ENCODE measurements at places on chromosomes 2 and 18.

- no peak for DNase-seq
These were observed 428 bp downstream of the TCF4 start for GRCh38 chr18:55587418-55588110.

GRCh38 chr2:49255409-49255971 is 101.2 kb upstream of the FSHR start:
- no peak for DNase-seq

GRCh38 chr2:218366621-218367414 is 10.2 kb downstream of the CATIP start:
- no peak for DNase-seq

- DNase-seq: no peak
These were observed 1.1 kb downstream of the MAP2 start for GRCh38 chr2:209424781-209425470.

- DNase-seq: no peak
These were observed 124.0 kb downstream of the HDAC4 start for GRCh38 chr2:239276851-239277250.

DNA sequence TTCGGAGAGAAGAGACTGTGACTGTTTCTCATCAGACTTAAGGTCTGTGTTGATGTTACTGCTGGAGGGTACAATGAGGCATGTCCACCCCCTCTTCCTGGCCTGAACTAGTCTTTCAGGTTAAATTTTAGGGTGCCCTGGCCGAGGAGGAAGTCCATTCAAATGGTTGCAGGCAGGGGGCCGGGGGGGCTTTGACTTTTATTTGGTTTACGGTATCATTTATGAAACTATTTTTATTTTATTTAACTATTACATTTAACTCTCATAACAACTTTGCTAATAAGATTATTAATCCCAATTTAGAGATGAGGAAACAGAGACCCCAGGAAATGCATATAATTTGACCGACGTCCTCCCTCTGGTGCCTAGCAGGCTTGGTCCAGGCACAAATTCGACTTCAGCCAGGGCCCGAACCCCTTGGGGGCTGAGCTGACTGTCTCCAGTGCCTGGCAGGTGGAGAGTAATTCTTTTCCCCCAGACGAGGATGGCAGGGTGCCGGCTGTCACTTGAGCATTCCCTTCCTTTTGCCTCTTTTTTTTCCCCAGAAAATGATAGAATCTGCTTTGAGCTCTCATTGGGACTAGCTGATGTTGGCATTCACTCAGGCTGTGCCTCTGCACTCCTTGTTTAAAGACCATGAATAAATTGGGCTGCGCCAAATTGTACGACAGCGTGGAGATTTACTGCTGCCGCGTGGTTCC is 255.3 kb upstream of the SALL3 start:
- DNase-seq: no peak

GRCh38 chr18:54878159-54878622 is 49.9 kb downstream of the RAB27B start:
- DNase-seq: no peak

DNA sequence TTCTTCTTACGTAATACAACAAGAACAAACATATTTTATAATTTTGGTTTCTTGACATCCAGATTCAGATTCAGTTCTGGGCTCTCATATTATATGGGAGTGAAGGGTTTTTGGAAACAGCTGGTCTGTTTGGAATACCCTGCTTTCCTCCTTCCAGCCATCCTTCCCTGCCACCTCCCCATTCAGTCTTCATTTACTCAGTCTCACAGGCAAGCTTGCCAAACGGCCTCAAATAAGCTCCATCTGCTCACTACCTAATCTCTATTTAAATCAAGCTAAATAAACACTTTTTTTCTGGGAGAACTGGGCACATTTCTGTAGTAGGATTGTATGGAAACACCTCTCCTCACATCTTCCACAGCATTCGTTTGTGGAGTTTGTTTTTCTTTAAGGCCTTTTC is 147.5 kb downstream of the RND3 start:
- no peak for DNase-seq

- DNase-seq: no peak
These were observed 101.1 kb downstream of the ZBTB7C start for GRCh38 chr18:48308027-48308635.

DNA sequence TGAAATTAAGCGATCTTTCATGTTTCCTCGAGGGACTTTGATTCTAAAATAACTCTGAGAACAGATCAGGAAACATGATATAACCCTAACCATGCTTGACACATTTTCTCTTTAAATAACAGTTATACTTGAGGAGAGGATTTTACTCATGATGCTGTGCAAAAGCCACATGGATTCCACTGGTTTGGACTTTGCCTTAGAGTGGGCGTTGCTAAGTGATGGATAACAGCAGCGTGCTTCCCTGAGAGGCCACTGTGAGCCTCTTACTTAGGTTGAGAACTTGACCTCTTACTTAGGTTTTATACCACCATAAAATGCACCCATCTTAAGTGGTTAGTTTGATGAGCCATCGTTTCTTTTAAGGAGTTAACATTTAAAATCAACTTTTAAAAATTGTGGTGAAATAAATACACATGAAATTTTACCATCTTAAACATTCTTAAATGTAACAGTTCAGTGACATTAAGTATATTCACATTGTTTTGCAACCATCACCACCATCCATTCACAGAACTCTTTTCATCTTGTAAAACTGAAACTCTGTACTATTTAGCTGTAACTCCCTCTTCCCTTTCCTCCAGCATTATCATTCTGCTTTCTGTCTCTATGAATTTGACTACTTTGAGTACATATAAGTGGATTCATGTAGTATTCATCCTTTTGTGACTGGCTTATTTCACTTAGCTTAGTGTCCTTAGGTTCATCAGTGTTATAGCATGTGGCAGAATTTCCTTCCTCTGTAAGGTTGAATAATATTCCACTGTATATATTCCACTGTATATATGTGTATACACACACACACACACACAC is 22.6 kb downstream of the ANXA4 start:
- DNase-seq: no peak

GRCh38 chr2:179843541-179843940 is 17.9 kb downstream of the ZNF385B start:
- no peak for DNase-seq

- DNase-seq: no peak
These were observed 47.6 kb downstream of the ITGAV start for GRCh38 chr2:186637497-186637800.

DNA sequence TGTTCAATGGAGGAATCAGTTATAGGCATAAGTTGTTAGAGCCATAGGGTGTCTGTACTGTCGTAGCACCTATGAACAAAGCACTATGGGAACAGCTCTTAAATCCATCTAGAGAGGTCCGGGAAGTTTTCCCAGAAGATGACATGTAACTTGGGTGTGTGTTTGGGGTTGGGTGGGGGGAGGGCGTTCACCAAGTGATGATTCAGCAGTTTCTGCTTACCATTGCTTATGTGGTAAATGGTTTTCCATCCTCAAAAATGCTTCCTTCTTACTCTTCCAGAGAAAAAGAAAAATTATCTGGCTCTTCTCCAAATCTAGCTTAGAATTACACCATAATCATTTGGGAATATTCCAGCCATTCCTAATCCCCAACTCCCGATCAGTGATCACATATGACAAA is 361.1 kb upstream of the ZNF521 start:
- DNase-seq: no peak

DNA sequence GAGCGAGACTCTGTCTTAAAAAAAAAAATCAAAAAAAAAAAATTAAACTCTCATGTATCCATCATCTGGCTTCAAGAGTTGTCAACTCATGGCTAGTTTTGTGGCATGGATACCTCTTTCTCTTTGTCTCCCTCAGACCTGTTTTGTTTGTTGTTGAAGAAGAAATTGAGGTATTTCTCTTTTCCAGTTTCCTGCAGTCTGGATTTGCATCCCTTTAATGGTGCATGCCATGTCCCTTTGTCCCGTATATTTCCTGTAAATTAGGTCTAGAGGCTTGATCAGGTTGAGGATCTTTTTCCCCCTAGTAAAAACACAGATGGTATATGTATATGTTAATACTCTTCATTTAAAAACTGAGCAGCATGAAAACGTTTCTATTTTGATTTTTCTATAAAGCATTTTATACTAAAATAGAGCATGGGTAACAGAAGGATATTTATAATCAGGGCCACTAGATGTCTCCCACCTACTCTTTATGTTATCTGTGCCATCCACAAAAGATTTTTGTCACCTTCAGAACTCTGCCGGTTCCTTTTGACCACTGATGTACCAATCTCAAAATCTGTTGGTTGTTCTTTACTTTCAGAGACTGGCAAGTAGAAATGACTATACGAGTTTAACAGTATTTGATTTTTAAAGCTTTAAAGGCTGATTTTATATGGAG is 80.1 kb downstream of the GALNT1 start:
- DNase-seq: no peak

DNA sequence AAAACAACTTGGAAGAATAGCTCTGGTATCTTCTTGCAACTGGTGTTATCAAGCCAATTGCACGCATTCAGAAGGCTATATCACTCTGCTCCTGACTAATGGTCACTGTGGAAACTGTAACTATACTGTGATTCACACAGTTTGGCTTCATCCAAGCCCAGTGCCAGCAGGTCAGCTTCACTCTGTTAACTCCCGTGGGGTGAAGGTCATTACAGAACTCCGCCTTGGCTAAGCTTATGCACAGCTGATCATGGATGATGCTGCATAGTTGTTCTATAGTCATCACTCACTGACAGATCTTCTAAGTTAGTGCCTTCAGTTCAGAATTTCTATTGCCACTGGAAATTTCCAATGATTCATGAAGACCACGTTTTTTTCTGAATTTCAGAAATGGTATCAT is 497.2 kb upstream of the NETO1 start:
- no peak for DNase-seq

DNA sequence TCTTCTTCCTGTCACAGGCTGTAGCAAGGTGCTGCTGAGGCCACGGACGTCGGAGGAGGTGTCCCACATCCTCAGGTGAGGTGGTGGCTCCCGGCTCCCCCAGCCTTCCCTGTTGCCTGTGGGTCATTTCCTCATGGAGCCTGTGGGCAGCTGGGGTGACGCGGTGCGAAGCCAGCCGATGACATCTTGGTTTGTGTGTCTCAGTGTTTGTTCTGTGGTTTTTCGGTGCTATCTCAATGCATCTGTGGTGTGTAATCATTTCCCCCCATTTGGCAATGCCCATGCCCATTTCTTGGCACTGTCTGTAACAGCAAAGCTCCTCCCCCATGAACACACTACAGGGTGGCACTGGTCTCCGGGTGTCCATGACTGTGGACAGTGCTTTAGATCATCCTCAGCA is 6.6 kb downstream of the D2HGDH start:
- no peak for DNase-seq

- no peak for DNase-seq
These were observed 181.3 kb upstream of the SIX2 start for GRCh38 chr2:45190481-45190942.

DNA sequence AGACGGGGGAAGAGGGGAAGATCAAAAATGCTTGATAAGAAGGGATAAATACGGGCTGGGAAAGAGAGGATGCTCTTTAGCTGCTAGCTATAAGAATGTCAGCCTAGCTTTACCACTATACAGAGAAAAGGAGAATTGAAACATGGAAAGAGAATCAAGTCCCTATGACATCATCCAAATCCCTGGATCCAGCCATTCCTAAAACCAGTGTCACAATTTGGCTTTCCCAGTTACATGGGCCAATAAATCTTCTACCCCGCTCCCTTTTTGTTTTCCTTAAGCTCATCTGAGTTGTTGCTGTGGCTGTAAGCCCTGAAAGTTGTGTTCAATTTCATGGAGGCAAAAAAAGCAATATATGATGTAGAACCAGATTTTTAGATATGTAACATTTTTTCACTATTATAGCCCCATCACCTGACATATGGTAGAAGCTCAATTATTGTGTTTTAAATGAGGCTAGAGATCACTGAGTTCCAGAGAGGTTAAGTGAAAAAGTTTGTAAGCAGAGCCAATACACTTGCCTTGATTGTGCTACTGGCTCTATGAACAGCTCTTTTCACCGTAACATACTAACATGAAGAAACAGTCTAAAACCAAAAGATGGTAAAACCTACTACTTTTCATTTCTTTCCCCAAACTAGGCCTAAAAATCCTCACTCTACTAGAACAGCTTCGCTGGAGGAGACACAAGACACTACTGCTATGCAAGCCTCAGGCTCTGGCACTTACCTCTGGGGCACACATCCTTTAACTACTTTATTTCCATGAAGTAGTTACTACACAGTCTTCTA is 4.3 kb downstream of the HNRNPLL start:
- DNase-seq: no peak

- no peak for DNase-seq
These were observed 159.0 kb upstream of the TMEM200C start for GRCh38 chr18:6054256-6054842.

- no peak for DNase-seq
These were observed 477.8 kb upstream of the ETAA1 start for GRCh38 chr2:66919286-66919685.

GRCh38 chr18:79855147-79855933 is 57.6 kb downstream of the KCNG2 start:
- DNase-seq: no peak

DNA sequence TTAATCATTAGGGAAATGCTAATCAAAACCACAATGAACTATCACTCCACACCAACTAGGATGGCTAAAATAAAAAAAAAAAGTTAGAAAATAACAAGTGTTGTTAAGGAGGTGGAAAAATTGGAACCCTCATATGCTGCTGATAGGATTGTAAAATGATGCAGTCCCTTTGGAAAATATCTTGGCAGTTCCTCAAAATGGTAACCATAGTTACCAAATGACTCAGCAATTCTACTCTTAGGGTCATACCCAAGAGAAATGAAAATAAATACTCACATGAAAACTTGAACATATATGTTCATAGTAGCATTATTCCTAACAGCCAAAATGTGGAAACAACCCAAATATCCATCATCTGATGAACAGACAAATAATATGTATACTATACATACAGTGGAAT is 15.7 kb upstream of the ACVR2A start:
- DNase-seq: no peak

DNA sequence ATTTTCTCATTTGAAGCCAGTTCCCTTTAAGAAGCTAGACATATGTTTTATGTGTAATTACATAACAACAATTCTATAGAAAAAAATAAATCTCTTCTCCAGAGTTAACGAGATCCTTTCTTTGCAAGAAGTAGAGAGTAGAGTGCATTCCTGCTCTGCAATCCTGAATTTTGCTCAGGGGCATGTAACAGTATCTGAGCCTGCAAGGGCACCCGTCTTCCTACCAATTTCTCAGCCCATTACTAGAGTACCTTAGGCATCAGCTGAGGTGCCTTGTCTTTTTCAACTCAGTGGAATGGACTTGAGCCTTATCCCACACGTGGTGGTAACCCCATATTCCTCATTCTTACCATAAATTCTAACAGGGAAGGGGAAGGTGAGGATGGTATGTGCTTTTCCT is 205.9 kb downstream of the IKZF2 start:
- DNase-seq: no peak

- no peak for DNase-seq
These were observed 143.4 kb downstream of the NCKAP5 start for GRCh38 chr2:133424876-133425275.

GRCh38 chr2:38505779-38506178 is 96.9 kb downstream of the HNRNPLL start:
- no peak for DNase-seq

- no peak for DNase-seq
These were observed 70.0 kb downstream of the ANKRD44 start for GRCh38 chr2:197240421-197241041.

GRCh38 chr2:129118296-129118695 is 799.6 kb upstream of the HS6ST1 start:
- DNase-seq: no peak
